ENCODE measurements at places on chromosomes 1 and 21.

- no peak for DNase-seq
Observed at GRCh38 chr1:90387805-90388204, 329.3 kb downstream of the BARHL2 start.

GRCh38 chr1:212587016-212587887 is 21.3 kb upstream of the ATF3 start:
- DNase-seq, result no peak

- DNase-seq, result no peak
Observed at GRCh38 chr1:231882790-231883189, 256.2 kb downstream of the DISC1 start.

- no peak for DNase-seq
Observed at GRCh38 chr21:34613679-34614627, 960 bp downstream of the RCAN1 start.

- DNase-seq, result no peak
Observed at GRCh38 chr1:161913482-161914140, 110.1 kb downstream of the OLFML2B start.

GRCh38 chr1:6086358-6086757 is 40.7 kb downstream of the KCNAB2 start:
- no peak for DNase-seq

DNA sequence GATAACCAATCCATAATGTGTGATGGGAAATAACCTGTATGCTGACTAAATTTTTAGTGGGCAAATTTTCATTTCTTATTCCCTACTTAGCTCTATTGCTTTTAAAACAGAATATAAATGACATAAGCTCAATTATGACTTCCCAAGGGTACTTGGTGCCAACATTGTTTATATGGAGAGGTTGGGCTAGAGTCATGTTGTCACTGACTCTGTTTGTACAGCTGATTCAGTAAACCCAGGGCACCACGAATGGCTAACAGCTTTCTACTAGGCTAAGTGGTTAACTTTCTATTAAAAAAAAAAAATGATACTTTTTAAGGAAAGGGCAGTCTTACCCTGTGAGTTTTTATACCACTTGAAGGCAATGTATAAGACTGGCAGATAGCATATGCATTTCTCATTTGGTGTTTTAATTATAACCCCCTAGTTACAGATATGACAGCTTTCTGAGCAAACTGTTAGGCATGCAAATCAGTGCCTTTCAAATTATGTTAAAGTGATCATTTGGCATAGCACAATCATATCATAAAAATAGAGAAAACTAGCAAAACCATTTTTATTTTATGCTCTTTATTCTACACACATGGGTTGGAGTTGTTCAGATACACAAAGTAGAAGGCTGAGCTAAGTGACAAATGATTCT is 147.1 kb downstream of the DNM3 start:
- DNase-seq, result no peak
